Activated T-cell treated with anti-CD3 and anti-CD28 coated beads for 1 hour (primary cell): ENCODE measurements at places on chromosomes 5 and 9.

DNA sequence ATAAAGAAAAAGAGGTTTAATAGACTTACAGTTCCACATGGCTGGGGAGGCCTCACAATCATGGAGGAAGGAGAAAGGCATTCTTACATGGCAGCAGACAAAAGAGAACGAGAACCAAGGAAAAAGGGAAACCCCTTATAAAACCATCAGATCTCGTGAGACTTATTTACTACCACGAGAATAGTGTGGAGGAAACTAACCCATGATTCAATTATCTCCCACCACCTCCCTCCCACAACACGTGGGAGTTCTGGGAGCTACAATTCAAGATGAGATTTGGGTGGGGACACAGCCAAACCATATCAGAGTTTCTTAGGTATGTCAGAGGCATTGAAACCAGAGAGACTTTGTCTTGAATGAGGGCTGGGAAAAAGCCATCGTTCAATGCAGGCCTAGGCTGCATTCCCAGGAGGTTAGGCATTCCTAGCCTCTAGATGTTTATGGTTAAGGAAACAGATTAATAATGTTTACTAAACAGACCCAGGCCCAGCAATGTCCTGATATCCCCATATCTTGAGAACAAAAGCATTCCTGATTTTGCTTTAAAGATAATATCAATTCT lies 7.5 kb upstream of the PAIP1 start:
- DNase-seq, result no peak

DNA sequence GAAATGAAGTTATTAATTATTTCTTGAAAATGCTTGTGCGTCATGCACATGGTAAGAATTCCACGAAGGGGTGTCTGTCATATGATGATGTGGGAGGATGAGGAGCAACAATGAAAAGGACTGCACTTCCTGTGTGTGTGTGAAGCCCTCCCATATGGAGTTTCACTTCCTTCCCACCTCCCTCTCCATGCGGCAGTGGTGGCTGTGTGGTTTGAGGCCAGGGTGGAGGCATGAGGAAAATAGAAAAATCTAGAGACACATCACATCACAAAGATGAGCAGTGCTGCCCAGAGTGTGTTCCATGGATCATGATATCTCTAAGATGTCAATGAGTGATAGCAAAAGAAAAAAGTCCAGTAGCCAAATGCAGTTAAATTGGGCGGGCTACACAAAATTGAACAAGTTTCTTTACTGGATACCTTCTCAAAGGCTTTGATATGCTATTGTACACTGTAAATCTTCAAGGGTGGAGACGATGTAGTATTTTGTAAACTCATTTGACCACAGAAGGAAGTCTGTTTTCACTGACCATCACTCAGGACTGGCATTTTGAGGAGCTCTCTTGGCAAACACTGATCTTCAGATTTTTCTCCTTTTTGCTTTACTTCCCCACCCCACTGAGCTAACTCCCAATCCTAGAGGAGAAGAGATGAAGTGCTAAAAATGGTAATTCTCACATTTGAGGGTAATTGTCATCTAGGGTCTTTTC lies 55.7 kb upstream of the EQTN start:
- DNase-seq, result no peak

DNA sequence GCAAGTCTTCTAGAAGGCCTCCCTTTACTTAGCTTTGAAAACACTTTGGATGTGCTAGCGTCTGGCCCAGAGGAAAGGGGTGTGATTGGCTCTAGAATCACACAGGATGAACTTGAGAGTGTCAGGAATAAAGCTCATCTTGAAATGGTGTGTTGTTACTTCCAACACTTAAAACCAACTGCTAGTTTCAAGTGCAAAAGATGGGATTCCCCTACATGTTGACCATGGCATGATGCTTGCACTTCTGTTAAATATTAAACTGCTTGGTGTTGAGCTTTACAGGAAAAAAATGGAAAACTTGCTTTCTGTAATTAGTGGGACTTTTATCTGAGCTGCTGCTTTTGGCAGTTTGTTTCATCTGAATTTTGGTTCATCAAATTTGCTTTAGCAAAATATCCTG lies 261.1 kb downstream of the MED10 start:
- no peak for DNase-seq

DNA sequence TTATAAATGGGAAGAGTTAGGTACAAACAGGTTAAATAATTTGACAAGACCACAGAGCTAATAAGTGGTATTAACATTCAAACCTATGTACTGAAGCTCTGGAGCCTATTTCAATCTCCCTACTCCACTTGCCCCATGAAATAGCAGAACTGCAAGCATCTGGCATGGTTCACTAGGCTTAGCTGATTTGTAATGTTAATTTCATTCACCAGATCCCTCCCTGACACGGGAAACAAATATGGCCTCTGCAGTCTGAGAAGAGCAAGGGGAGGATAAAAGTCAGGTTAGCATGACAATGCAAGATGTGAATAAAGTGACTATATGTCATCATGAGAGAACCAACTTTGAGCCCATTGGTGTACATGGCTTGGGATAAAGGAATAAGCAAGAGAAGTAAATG lies 428.8 kb downstream of the BRINP1 start:
- no peak for DNase-seq

- DNase-seq, result no peak
Observed at GRCh38 chr9:36208521-36209253, 18.0 kb downstream of the CLTA start.

- DNase-seq, result no peak
Observed at GRCh38 chr5:109234381-109234780, 175.4 kb downstream of the PJA2 start.
